ENCODE measurements at places on chromosomes 3 and 15.

GRCh38 chr3:193803288-193803687 lies 210.3 kb downstream of the OPA1 start:
- DNase-seq = no peak

GRCh38 chr3:149016669-149017541 lies 25.6 kb downstream of the GYG1 start:
- peak; percentile 45 for DNase-seq

- no peak for DNase-seq
These were observed 87.2 kb downstream of the TJP1 start for GRCh38 chr15:29734917-29735572.

- peak; percentile 64 for DNase-seq
These were observed 141.1 kb downstream of the XXYLT1 start for GRCh38 chr3:195129644-195130492.

DNA sequence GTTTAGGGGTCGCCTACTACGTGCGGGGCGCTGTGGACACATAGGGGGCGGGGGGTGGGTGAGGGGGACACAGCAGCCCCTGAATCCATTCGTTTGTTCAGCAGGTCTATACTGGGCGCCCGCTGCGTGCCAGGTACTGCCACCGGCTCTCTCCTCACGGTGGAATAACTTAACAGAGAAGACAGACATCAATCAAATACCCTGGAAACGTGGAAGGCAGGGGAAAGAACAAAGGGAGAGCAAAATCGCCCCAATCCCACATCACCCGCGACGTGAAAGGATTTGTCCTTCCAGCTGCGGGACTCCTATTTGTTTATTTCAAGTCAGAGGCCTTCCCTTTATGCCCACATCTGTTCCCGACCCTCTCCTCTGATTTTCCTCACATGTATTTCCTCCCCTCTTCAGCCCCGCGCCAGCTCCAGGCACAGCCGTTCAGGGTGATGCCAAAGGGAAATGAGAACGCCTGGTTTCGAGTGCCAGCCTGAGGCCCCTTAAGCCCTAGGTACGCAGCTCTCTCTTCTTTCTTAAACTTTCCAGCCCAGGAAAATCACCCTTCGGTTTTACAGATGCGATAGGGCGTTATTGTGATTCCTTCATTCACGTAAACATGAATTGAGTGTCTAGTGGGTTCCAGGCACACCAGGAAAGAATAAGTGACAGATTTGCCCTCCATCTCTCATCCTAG lies 726 bp upstream of the PROK2 start:
- no peak for DNase-seq

All from activated CD4-positive, alpha-beta T cell treated with anti-CD3 and anti-CD28 coated beads, Interleukin-2, amount 10 ng/mL, durations not matched to agents 24 days and 14 days (primary cell).